Left ventricle myocardium inferior (tissue), 1 donor: ENCODE measurements at places on chromosomes 2 and 18. TPM values are rescaled to one million over a fixed set of nuclear protein-coding genes. Genes with fewer than 3 reads are reported as not detected.

GRCh38 chr18:23521907-23522306, 18.6 kb downstream of the RMC1 start:
- H3K4me1 ChIP-seq: peaks cover 11% of the 10 kb centered on the region
- H3K27ac ChIP-seq: peak overlapping the region; percentile 34
- no peaks in the 10 kb centered on the region for H3K27me3 ChIP-seq
- no peak for DNase-seq
- no peak overlapping the region for H3K4me3 ChIP-seq

GRCh38 chr2:240783819-240784621, 36.0 kb downstream of the KIF1A start:
- no peak overlapping the region for H3K4me3 ChIP-seq
- no peaks in the 10 kb centered on the region for H3K4me1 ChIP-seq
- no peak overlapping the region for H3K27ac ChIP-seq
- DNase-seq: peak; percentile 6

DNA sequence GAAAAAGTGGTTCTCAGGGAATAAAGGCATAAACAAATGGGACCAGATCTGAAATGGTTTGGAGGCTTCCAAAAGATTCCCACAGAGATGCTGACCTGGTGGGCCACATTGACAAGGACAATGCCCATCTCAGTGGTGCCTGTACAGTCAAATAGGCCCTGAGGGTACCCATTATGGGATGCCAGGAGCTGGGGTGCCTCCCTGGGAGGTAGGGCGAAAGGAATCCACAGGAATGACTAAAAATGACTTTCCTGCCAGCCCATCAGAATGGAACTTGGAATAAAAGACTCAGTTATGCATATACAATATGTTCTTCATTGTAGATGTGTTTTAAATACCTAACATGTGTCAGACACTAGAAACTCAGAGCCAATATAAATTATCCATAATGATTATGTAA, 248.5 kb downstream of the RNF144A start:
- DNase-seq: no peak
- H3K4me3 ChIP-seq: no peak overlapping the region
- no peak overlapping the region for H3K27ac ChIP-seq
- no peaks in the 10 kb centered on the region for H3K4me1 ChIP-seq

Gene IDH1
- 38.4 TPM for total RNA-seq

DNA sequence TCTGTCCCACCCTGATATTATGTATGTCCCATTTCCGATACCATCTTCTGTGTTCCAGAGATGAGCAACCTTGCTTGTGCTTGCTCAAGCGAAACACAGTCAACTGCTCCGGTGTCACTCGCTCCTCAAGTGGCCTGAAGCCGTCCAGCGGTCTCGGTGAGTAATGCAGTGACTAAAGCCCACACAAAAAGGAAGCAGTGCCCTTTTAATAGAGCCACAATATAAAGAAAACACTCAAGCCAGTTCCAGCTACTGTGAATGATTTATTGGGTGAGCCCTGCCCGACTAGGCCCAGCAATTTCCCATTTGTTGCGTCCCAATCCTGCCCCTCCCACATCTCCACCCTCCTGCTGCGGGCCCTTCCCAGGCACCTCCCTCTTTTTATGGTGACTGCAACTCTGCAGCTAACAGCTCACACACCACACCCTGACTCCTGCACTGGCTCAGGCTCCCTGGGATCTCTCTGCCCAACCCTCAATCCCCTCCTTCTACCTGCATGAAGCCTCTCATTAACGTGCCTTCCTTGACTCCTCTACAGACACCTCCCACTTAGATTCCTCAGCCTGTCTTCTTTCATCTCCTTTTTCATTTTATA, 44.2 kb upstream of the DSC1 start:
- H3K4me1 ChIP-seq: peaks cover 32% of the 10 kb centered on the region
- H3K27me3 ChIP-seq: no peaks in the 10 kb centered on the region
- peak overlapping the region; percentile 77 for H3K27ac ChIP-seq
- H3K36me3 ChIP-seq: no peaks in the 10 kb centered on the region

Gene RASGRP3
- total RNA-seq: 69.2 TPM
